Placental pericyte (primary cell): ENCODE measurements at places on chromosomes 2 and 18. TPM values are rescaled to one million over a fixed set of nuclear protein-coding genes. Genes with fewer than 3 reads are reported as not detected.

Gene KCNG2
- not detected in 2 replicates for total RNA-seq

Gene SH3RF3
- total RNA-seq: 11.6 and 32.4 TPM in 2 replicates

Gene VIL1
- total RNA-seq: not detected in 2 replicates

Gene ANKRD29
- total RNA-seq: 0.22 and 1.3 TPM in 2 replicates

Gene CXCR1
- not detected in 2 replicates for total RNA-seq

Gene C1QL2
- total RNA-seq: under 0.01 TPM in 1 of 2 replicates, not detected in the other

Gene HTRA2
- total RNA-seq: 44.9 and 54.1 TPM in 2 replicates

Gene ABCG5
- not detected in 2 replicates for total RNA-seq

Gene PHOSPHO2
- 1.1 and 1.3 TPM in 2 replicates for total RNA-seq

Gene GALNT3
- total RNA-seq: 4.6 and 11.7 TPM in 2 replicates

Gene APLF
- total RNA-seq: 6.8 and 6.9 TPM in 2 replicates

Gene WNT10A
- total RNA-seq: not detected in 2 replicates

Gene TNFRSF11A
- under 0.01 and 0.43 TPM in 2 replicates for total RNA-seq

Gene REEP1
- total RNA-seq: not detected in 2 replicates

Gene TNFAIP6
- total RNA-seq: 38.1 and 44.2 TPM in 2 replicates

Gene RFTN2
- total RNA-seq: 4.0 TPM in 1 of 2 replicates, not detected in the other

Gene LBX2
- 1.9 and 3.1 TPM in 2 replicates for total RNA-seq

Gene DPP10
- total RNA-seq: not detected in 2 replicates

Gene WDR35
- total RNA-seq: 9.4 and 15.5 TPM in 2 replicates

Gene GATA6
- total RNA-seq: 7.7 and 16.4 TPM in 2 replicates

Gene MARCHF7
- total RNA-seq: 86.9 and 153 TPM in 2 replicates

Gene SALL3
- not detected in 2 replicates for total RNA-seq

Gene RAD51AP2
- total RNA-seq: under 0.01 TPM in 1 of 2 replicates, not detected in the other

Gene NDC80
- total RNA-seq: 0.88 and 43.5 TPM in 2 replicates

Gene SERPINB5
- total RNA-seq: 0.14 TPM in 1 of 2 replicates, not detected in the other

Gene NBEAL1
- total RNA-seq: 34.4 and 61.0 TPM in 2 replicates

Gene MOB1A
- total RNA-seq: 72.0 and 155 TPM in 2 replicates

Gene CD28
- total RNA-seq: not detected in 2 replicates

Gene CKAP2L
- 0.88 and 59.1 TPM in 2 replicates for total RNA-seq

Gene RNU2-63P
- total RNA-seq: not detected in 2 replicates

Gene FIGN
- 1.3 and 2.9 TPM in 2 replicates for total RNA-seq

Gene CTAGE1
- not detected in 2 replicates for total RNA-seq

Gene LHCGR
- total RNA-seq: not detected in 2 replicates

Gene RESP18
- not detected in 2 replicates for total RNA-seq

Gene INO80B
- total RNA-seq: 12.9 and 19.3 TPM in 2 replicates

Gene ASAP2
- total RNA-seq: 40.9 and 76.5 TPM in 2 replicates

Gene HOXD11
- total RNA-seq: 0.22 and 5.4 TPM in 2 replicates

Gene SOX11
- under 0.01 and 0.14 TPM in 2 replicates for total RNA-seq

Gene LIPT1
- 2.0 and 4.4 TPM in 2 replicates for total RNA-seq

Gene SERPINB7
- total RNA-seq: 1.5 and 33.6 TPM in 2 replicates

Gene DCDC2C
- total RNA-seq: not detected in 2 replicates

Gene TMEM169
- 0.14 TPM in 1 of 2 replicates, not detected in the other for total RNA-seq

Gene MPP4
- 0.44 and 17.9 TPM in 2 replicates for total RNA-seq

Gene CDH2
- 121 and 355 TPM in 2 replicates for total RNA-seq

Gene DUSP2
- total RNA-seq: 0.57 TPM in 1 of 2 replicates, not detected in the other

Gene SMYD1
- not detected in 2 replicates for total RNA-seq

Gene B4GALT6
- 6.1 and 9.3 TPM in 2 replicates for total RNA-seq

Gene CMPK2
- 0.22 and 5.0 TPM in 2 replicates for total RNA-seq

Gene ZNF236
- total RNA-seq: 10.9 and 14.7 TPM in 2 replicates

Gene KCNJ3
- total RNA-seq: not detected in 2 replicates

Gene PSMA8
- total RNA-seq: not detected in 2 replicates

Gene RIT2
- not detected in 2 replicates for total RNA-seq

Gene AMER3
- not detected in 2 replicates for total RNA-seq

Gene ANKRD12
- total RNA-seq: 34.6 and 37.9 TPM in 2 replicates

Gene FBLN7
- 0.66 and 2.9 TPM in 2 replicates for total RNA-seq

Gene TXNL4A
- 34.6 and 45.7 TPM in 2 replicates for total RNA-seq

Gene ILKAP
- 20.6 and 21.2 TPM in 2 replicates for total RNA-seq
